Left renal cortex interstitium (tissue), 4 donors: ENCODE measurements at places on chromosomes 11 and 22. TPM values are rescaled to one million over a fixed set of nuclear protein-coding genes. Genes with fewer than 3 reads are reported as not detected.

DNA sequence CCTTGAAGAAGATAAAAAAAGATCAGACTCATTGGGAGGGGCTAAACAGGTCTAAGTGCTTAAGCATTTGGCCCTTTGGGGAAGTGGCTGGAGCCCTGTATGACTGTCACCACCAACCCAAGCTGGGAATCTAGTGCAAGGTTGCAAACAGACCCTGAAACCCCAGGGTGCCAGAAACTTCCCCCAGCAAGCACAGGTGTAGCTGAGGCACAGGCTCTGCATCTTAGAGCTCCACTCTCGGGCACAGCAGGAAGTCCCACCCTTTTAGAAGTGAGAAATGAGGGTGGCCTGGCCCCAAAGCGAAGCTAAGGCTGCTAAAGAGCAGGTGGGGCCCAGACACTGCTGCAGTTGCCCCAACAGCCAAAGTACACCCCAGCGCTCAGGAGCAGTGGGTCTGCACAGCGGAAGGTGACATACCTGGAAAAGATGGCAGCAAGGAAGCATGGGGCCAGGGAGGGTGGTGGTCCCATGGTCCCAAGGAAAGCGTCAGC is 5.8 kb upstream of the KDM2A start:
- no peak for DNase-seq

DNA sequence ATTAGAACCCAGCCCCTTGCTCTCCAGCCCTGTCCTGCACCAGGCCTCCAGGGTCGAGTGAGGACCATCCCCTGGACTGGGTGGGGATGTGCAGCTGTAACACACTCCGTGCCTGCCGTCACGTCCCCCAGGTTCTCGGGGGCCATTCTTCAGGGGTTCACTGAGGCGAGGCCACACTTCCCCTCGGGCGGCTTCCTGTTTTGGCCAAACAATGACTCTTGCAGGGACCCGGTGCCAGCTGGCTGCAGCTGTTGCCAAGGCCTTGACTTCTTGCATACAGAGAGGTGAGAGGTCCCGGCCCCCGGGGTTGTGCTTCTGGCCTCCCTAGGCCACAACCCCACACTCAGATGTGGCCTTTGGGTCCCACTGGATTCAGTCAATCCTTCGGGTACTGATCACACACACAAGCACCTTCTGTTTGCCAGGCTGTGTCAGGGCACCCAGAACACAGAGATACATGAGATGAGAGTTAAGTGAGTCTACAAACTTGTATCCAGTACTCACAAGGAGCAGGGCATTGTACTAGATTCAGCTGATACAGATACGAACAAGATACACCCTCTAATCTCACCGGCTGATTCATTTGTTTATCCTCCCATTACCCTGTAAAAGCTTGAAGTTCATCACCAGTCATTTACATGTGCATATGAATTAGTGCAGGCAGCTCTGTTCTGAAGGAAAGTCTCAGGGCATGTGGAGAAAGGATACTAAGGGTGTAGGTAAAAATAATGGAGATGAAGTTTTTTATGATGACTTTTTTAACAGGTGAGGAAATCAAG is 32.9 kb downstream of the LRRC32 start:
- no peak for DNase-seq

DNA sequence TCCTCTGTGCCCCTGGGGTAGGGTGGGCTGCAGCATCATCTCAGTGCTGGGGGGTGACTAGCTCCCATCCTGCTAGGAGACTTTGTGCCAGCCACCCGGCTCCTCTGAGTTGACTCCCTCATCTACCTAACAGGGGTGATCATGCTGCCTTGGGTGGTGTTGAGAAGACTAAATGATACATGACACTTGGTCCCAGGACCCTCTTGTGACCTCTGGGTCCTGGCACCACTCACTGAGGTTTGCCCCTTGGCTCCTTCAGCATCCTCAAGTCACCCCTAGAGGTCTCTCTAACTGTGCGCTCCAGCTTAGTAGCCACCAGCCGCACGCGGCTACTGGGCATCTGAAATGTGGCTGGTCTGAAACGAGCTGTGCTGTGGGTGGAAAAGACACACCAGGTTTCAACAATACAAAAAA is 72.1 kb downstream of the LRRC32 start:
- DNase-seq, result no peak

- DNase-seq, result no peak
These were observed 833 bp downstream of the SCUBE2 start for GRCh38 chr11:9090488-9091043.

- DNase-seq, result no peak
These were observed 2.6 kb upstream of the VWCE start for GRCh38 chr11:61297746-61298145.

DNA sequence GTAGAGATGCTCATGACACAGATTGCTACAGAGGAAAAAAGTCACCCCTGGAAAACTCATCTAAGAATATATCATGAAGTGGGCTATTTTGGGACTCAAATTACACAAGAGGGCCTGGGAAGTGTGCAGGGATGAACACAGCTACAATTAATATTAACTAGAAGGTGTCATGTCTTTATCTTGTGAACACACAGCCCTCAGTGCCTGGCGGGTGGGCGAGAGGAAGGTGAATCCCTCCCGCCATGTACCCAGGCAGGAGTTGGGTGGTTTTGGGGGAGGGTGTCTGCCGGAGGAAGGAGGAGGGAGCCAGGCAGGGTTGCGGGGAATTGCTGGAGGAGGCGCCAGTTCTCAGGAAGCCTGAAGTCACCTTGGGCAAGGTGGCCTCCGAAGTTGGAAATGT is 5.1 kb upstream of the FAM83F start:
- no peak for DNase-seq

DNA sequence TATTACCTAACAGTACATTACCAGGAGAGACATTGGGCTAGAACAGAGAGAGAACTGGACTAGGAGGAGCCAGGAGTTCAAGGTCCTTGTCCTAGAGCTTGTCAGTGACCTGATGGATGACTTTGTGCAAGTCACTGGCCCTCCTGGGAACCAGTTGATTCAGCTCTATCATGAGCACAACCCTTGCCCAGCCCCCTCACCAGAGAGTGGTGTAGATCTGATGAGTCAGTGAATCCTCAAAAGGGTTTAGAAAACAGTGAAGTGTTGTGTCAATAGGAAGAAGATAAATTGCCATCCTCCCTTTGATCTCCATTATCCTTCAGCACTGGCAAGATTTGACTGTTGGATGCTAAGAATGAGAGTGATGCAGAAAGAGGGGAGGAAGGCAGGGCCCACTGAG is 24.3 kb downstream of the NEU3 start:
- no peak for DNase-seq

DNA sequence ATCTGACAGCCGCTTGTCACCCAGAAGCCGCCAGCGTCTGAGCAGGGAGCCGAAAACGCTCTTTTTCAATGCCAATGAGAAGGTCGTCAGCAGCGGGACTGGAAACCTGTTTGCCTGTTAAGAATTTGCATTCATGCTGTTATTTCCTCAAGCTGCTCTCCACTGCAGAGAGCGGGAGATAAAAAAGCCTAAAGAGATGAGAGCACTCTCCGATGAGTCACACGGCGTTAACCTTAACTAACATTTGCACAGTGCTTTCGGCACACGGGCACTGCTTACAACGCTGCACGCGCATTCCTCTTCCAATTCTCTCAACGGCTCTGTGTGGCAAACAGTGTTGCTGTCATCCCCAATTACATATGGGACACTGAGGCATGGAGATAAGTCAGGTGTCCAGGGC is 40.0 kb upstream of the RTL6 start:
- no peak for DNase-seq

GRCh38 chr22:36136475-36136874 is 24.1 kb downstream of the APOL3 start:
- DNase-seq, result no peak

GRCh38 chr11:29963796-29964195 is 53.0 kb downstream of the KCNA4 start:
- no peak for DNase-seq

- DNase-seq, result no peak
These were observed 73.8 kb upstream of the PARVA start for GRCh38 chr11:12303421-12304149.

DNA sequence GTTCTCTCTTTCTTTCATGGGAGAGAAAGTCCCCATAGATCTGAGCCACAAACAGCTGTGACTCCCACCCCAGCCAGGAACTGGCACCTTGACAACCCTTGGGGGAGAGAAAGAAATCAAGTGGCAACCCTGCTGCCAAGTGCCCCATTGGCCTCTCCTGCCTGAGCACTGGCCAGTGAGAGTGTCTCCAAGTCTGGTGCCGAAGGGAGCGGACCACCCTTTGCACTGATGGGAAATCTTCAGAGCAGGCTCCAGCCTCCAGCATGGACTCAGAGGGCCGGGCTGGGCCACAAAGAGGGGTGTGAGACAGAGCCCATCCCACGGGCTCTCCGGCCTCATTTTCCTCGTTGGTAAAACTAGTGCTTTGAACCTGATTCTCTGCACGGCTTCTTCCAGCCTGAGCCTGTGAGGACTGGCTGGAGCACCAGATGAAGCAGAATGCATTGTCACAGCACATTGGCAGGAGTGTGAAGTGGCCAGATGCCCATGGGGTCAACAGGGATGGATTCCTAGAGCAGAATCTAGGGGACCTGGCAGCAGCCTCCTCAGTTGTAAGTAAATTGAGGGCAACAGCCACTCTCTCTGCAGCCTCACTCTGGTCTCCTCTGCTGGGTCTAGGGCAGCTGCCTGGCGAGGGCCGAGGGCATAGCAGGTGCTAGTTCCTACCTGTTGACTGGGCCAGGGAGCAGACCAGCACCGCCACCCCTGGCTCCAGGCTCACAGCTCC is 81.4 kb downstream of the TRIM29 start:
- no peak for DNase-seq

DNA sequence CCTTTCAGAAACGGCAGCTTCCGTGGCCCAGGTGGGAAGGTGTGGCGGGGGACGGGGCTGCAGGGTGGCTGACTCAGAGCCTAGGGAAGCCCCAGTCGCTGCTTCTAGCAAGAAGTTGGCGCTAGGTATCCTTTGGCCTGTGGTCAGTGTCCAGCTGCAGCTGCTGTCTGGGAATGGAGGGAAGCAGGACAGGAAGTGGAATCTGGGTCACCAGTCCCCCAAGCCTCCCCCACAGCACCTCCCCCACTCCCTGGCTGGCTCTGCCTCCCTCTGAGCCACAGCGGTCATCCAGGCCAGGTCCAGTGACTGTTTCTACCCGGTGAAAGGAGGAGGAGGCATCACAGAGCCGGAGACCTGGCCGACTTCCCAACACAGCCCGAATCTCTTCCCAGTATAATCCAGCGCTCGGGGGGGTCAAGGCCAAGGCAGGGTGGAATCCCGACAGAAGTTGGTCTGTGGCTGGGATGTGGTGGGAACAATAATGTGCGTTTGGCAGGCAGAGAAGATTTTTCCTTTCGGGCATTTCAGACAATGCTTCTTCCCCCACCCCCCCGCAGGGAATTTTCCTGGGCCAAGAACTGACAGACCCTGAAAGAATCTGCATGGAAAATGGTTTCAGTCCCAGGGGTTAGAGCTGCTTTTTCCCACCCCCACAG is 45.1 kb downstream of the C11orf96 start:
- DNase-seq, result peak; percentile 52

- DNase-seq, result no peak
These were observed 54.1 kb downstream of the MAML2 start for GRCh38 chr11:96288915-96289314.

- no peak for DNase-seq
These were observed 77.1 kb downstream of the RBMXL2 start for GRCh38 chr11:7165911-7166310.

- DNase-seq, result no peak
These were observed 114.5 kb downstream of the FEZ1 start for GRCh38 chr11:125381499-125382044.

C11orf86 gene
- polyA plus RNA-seq, result not detected

SEPTIN5 gene
- 34.8 TPM for polyA plus RNA-seq

NRIP3 gene
- polyA plus RNA-seq, result 0.69 TPM

TRPC6 gene
- 7.5 TPM for polyA plus RNA-seq

ANKRD42 gene
- 16.9 TPM for polyA plus RNA-seq

PRSS23 gene
- polyA plus RNA-seq, result 138 TPM

CASP12 gene
- 0.75 TPM for polyA plus RNA-seq

RAB38 gene
- 25.3 TPM for polyA plus RNA-seq
